Activated CD4-positive, alpha-beta T cell treated with anti-CD3 and anti-CD28 coated beads, Interleukin-2, amount 50 U/mL, for 48 hours (primary cell): ENCODE measurements at places on chromosomes 7 and 10.

- no peak for DNase-seq
Measured at GRCh38 chr7:156461881-156462665, 178.5 kb upstream of the RNF32 start.

GRCh38 chr10:27626890-27627289 is 118.7 kb downstream of the MKX start:
- no peak for DNase-seq

DNA sequence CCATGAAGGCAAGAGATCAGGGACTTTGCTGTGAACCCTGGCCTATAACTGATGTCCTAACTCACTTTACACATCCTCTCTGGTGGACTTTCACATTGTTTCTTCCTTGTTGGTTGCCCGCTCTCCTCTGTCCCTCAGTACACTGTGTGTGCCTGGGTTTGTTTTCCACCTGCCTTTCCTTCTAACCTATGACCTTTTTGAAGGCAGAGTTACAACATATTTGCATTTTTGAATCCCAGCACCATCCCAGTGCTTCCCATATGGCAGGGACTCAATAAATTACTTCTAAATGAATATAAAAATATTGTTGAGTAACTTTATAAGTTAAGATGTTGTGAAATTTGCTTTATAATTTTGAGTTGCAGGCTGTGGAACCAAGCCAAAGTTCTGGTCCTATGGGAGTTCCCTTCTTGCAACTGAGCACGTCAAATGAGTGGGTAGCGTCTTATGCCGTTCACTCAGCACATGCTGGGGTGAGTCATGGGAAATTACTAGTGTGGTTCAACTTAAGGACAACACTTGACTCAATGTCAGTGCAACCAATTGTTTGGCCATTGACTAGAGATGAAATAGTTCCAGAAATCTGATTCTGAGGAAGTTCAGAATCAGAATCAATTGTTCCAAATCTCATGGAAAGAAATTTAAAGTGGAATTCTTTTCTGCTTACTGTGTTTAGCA is 250.9 kb downstream of the TWIST1 start:
- DNase-seq = no peak

DNA sequence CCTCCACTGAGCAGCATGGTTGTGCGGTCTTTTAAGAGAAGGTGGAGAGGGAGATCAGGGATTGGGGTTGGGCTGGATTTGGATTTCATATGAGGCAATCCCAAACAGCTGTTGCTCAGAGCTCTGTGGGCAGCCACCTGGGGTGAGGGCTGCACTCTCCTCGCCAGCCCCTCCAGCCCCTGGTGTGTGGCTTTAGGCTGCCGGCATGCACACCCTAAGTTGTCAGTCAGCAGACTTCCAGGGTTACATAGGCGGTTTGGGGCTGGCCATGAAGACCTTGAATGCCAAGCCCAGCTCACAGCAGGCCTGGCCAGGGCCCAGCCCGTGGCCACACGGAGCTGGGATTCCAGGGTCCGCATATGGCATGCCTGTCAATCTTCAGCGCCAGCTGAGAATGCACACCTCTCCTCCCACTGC is 54.8 kb downstream of the ZMIZ1 start:
- no peak for DNase-seq

DNA sequence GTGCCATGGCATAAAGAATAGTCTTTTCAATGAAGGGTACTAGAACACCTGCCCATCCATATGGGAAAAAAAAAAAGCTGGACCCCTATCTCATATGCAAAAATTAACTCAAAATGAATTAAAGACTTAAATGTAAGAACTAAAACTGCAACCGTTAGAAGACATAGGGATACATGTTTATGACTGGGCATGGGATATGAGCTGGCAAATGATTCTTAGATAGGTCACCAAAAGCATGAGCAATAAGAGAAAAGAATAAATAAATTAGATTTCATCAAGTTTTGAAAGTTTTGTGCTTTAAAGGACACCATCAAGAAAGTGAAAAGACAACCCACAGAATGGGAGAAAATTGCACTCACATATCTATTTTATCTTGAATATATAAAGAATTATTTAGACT is 222.0 kb downstream of the ADK start:
- no peak for DNase-seq

GRCh38 chr10:97171001-97171400 is 14.8 kb downstream of the SLIT1 start:
- no peak for DNase-seq

DNA sequence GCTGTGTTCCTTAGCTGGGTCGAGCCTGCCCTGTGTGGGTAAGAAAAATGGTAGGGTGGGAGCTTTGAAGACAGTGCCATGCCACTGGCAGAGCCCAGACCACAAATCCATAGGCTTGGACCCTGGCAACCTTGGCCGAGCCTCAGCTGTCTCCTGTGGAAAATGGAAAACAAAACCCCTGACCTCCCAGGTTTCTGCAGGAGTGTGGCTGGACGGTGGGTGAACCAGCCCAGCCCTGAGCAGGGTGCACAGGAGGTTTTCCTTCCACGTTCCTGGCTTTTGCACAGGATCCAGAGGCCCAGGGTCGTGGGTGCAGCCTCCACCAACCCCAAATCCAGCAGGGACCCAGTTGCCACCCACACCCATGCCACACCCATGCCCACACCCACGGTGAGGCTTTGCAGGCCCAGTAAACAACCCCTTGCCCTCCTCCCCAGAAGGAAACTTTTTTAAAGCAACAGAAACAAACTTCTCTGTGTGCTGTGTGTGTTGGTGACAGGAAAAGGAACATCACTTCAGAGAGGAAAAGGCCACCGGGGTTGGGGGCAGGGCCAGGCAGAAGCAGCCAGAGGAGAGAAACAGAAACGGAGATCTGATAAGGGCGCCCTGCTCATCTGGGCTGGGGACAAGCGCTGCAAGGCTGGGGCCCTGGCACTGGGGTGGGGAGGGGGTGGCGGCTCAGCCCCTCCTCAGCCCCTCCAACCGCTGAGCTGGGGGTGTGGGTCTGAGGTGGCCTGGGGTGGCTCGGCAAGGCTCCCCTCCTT is 20.7 kb upstream of the ZMIZ1 start:
- DNase-seq = peak; percentile 64

GRCh38 chr10:74585231-74586087 is 240.9 kb upstream of the KAT6B start:
- DNase-seq = peak; percentile 66

GRCh38 chr7:1232623-1233332 is at the start of gene UNCX:
Gene UNCX (plus strand): TSS chr7:1232872. CDS start chr7:1233018, 146 bp downstream.
- no peak for DNase-seq

DNA sequence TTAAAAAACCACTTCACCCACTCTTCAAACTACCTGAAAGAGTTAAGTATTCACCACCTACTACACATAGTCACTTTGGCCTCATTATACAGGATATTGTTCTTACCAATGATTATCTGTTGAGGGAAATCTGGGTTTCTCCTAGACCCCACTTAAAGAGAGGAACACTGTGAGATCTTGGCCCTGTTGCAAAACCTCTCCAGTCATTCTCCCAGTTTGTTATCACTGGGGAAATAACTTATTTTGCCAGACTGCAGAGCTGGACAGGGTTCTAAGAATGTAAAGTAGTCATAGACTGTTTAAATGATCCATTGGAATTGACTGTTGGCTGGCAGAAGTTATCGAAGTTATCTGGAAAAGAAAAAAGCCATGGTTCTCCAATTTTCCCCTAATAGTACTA is 143.8 kb downstream of the HGF start:
- no peak for DNase-seq

DNA sequence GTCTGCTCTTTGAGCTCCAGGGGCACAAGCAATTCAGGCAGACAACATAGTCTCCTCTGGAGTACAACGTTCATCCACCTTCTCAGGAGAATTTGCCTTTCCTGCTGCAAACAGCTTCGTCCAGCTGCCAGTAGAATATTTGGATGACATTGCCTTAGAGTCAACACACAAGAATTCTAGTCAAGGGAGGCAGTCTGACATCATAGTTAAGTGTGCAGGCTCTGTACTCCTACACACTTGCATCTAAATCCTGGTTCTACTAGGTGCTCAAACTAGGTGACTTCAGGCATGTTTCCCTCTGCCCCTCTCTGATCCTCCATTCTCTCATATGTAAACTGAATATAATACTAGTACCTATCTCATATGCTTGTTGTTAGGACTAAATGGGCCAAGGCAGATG is 314.8 kb downstream of the HPSE2 start:
- DNase-seq = no peak

- DNase-seq = no peak
Measured at GRCh38 chr7:159370-160270, 32.8 kb upstream of the FAM20C start.

DNA sequence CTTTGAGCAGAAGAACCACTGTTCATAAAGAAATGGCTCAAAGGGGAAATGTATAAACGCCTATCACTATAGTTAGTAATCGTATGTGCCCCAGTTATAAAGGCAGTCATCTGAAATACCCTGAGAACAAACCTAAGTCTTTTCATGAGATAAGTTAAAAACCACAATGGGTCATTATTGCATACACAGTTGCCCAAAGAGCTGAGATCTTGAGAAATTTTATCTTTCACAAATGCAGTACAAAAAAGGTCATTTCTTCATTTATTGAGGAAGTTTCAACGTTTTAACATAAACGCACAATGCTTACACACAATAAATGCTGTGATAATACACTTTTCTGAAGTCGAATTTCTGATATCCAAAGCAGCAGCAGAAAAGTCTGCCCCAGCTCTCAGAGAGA is 114.4 kb downstream of the MICU1 start:
- DNase-seq = no peak

DNA sequence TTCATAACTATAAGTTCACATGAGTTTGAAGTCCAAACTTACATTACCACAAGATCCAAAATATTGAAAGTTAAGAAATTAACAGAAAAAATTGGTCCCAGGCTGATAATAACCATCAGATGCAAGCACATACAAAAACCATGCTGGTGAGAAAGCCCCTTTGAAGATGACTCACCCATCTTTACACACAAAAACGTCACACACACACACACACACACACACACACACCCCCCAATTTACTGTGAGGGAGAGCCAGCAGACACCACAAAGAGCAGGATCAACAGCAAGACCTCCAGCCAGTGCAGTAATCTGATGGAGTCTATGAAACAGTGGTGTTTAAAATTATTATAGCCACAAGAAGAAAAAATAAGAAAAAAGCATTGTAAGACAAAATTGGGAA is 50.1 kb upstream of the DRGX start:
- no peak for DNase-seq

DNA sequence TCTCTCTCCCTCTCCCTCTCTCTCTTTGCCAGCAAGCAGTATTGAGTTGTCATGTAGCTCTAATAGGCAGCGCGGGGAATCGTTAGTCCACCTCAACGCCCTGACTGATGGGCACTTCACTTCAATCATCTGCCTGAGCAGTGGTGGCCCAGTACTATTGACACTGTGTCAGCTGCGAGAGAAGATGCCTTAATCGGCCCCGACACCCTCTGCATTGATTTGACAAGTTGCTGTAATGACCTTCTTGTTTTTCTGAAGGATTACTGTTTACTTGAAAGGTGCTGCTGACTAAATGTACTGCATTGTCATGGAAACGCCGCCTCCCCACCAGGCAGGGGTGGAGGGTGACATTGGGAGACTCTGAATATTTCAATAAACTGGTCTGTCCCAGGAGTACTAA is 913.8 kb downstream of the KCNMA1 start:
- DNase-seq = no peak

GRCh38 chr10:48505394-48506112 is 99.3 kb downstream of the ARHGAP22 start:
- DNase-seq = no peak

- DNase-seq = no peak
Measured at GRCh38 chr10:47060993-47061500, 149.8 kb downstream of the PTPN20 start.

DNA sequence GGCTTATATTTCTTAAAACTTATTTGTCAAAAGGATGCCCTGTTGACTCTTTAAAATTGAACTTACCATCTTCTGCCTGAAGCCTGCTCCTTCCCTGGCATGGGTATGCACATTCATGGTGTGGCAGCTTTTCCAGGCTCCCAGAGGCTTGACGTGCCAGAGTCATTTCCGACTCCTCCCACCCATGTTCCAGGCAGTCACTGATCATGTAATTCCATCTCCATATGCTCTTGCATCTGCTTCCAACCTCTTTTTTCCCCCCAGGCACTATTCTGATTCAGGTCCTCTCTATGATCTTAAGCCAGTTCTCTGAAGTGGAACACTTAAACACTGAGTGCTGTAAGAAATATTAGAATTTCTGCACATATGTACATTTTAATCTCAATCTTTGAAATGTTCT is 82.2 kb downstream of the CFAP58 start:
- DNase-seq = no peak

- DNase-seq = peak; percentile 21
Measured at GRCh38 chr7:3134745-3135144, 91.1 kb upstream of the CARD11 start.

DNA sequence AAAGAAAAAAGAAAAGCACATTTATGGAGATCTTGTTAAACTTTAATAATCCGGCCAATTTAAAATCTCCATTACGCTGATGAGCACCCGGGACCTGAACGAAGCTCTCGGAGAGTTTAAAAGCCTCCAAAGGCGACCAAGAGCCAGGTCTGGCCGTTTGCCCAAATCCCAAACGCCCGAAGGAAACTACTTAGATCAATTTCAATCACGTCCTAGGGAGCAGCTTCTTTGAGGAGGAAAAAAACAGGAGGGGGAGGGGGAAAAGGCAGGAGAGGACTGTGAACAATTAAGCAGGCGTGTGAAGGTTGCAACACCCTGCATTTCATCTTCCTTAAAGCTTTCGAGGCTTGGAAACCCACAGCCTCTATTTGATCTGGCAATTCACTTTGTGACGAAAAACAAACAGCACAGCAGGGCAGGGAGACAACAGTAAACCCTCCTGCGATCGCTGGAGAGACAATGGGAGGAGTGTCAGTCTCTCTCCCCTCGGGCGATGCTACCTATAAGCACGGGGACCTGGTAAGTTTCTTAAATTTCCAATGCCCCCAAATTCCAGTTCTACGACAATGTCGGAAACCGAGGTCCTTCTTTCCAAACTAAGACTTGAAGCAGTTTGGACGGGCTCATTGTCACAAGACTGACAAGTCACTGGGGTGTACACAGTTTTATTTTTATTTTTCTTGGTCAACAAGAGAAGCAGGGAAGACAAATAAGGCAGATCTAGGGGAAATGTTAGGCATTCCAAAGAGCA is 1.2 kb downstream of the KLF6 start:
- DNase-seq = peak; percentile 20

DNA sequence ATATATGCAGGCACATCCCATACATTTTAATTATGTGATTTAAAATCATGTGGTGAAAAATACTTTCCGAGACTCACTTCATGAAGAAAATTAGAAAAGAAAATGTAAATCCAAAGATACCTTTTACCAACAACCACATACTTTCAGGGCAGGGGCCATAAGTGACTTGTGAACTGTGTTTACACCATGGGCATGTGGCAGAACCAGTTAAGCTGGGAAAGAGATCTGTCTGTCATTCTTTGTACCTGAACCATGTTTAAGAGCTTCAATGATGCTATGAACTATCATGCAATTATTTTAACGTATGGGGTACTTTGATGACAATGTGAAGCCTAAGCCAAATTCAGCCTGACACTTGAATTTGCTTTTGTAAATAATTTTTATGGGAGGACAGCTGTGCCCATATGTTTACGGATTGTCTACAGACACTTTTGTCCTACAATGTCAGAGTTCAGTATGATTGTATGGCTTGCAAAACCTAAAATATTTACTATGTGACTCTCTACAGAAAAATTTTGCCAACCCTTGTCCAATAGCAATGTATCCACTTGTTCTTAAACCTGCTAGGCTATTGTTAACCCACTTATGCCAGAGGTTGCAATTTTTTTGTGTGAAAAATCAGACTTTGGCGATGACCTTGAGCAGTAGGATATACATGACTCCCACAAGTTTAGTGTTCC is 654.6 kb downstream of the TNS3 start:
- no peak for DNase-seq

- no peak for DNase-seq
Measured at GRCh38 chr7:84196084-84196503, 1.5 kb upstream of the SEMA3A start.

GRCh38 chr10:126659750-126660149 is 10.7 kb downstream of the C10orf90 start:
- DNase-seq = no peak
